PC-9 (cell line): ENCODE measurements at places on chromosomes 1 and 21. TPM values are rescaled to one million over a fixed set of nuclear protein-coding genes. Genes with fewer than 3 reads are reported as not detected.

PM20D1 gene
- total RNA-seq: not detected in 2 replicates

- DNase-seq: no peak
Observed at GRCh38 chr1:114126261-114127095, 27.2 kb downstream of the SYT6 start.

GRCh38 chr1:163442895-163443294 is 121.1 kb downstream of the NUF2 start:
- DNase-seq: no peak

GRCh38 chr1:235399661-235400060 is 32.4 kb downstream of the TBCE start:
- DNase-seq: no peak

DNA sequence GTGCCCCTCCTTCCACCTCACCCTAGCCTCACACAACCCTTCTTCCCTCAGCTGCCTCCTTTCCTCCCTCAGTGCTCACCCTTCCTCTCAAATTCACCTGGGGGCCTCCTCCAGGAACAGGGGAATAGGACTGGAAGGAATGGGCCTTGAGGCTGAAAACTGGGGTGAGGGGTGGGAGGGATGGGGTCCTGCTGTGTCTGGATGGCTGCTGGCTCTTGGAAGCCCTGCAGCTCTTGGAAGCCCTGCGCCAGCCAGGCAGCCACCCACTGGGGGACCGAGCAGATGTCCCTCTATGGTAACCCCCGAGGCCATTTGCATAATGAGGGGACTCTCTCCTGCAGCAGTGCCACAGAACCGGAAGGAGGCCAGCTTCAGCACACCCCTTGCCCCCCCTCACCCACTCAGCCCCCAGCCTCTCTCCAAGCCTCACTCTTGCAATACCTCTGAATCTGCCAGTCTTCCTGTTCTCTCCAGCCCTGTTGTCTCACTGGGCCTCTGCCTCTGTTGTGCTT is 85.2 kb downstream of the KIRREL1 start:
- DNase-seq: no peak

CBS gene
- 102 and 108 TPM in 2 replicates for total RNA-seq
